ELR (cell line): ENCODE measurements at places on chromosomes 5 and 9.

- no peak for DNase-seq
Observed at GRCh38 chr9:96027251-96028131, 152.0 kb downstream of the ERCC6L2 start.

- no peak for DNase-seq
Observed at GRCh38 chr5:91114658-91115057, 268.5 kb downstream of the ARRDC3 start.

DNA sequence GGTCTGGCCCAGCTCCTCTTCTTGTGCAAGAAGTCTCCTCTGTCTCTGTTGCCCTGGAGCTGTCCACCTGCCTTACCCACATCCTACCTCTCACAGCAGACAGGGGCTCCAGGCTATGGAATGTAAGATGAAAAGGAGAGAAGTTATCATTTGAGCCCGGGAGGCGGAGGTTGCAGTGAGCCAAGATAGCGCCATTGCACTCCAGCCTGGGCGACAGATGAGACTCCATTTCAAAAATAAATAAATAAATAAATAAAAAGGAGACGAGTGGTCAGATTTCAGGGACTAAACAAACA, 37.5 kb upstream of the DENND4C start:
- no peak for DNase-seq

GRCh38 chr9:93613791-93614190, 37.4 kb downstream of the PHF2 start:
- DNase-seq, result no peak

DNA sequence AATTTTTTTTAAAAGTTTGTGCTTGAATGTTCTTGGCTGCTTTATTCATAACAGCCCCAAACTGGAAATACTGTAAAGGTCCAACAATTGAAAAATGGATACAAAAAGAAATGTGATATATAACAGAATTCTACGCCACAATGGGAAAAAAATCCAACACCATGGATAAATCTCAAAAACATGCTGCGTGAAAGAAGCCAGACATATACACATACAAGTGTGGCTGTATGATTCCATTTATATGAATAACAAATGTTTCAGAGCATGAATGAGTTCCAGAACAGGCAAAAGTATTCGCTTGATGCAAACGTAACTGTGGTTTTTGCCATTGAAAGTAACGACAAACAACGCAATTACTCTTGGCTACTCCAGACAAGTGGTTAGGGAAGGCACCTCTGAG, 7.2 kb upstream of the SFXN1 start:
- DNase-seq, result no peak

GRCh38 chr9:114404531-114404930, 16.7 kb upstream of the AKNA start:
- no peak for DNase-seq

GRCh38 chr9:135587658-135588057, 26.1 kb downstream of the PAEP start:
- no peak for DNase-seq

- DNase-seq, result no peak
Observed at GRCh38 chr9:86469476-86470250, 115.5 kb upstream of the TUT7 start.

- no peak for DNase-seq
Observed at GRCh38 chr5:35365758-35366157, 135.5 kb upstream of the PRLR start.

- DNase-seq, result peak; percentile 60
Observed at GRCh38 chr9:113556877-113557593, 93.5 kb downstream of the RGS3 start.

- no peak for DNase-seq
Observed at GRCh38 chr5:113128082-113128481, 151.5 kb downstream of the DCP2 start.

DNA sequence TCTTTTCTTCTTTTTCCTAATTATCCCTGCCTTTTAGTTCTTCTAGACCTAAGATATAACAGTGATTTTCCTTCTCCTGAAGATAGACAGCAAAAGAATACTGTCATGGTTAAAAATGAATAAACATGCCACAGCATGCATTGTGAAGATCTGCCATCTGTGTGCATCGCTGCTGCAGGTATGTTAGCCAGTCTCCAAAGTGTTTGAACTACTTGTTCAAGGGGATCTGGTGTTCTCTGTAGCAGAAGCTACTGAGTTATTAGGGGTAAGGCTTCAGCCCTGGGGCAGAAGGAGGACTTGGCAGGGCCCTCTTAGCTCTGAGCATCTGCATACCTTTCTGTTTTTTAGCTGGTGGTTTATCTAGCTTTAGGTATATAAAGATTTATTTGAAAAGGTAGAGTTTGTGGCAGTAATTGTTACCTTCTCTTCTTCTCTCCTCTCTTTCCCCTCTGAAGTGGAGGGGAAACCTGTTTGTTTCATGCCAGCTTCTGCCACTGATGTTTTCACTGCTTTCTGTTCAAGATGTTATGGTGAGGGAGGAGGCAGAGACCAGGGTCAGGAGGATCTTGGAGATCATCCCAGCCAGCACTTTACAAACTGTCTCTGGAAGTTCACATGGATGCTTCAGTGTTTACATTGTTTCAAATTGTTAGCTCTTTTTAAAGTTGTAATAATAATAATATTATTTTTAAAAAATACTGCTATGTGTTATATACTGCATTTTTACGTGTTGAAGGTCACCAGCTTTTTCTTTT, 25.2 kb downstream of the GALNT10 start:
- DNase-seq, result no peak

DNA sequence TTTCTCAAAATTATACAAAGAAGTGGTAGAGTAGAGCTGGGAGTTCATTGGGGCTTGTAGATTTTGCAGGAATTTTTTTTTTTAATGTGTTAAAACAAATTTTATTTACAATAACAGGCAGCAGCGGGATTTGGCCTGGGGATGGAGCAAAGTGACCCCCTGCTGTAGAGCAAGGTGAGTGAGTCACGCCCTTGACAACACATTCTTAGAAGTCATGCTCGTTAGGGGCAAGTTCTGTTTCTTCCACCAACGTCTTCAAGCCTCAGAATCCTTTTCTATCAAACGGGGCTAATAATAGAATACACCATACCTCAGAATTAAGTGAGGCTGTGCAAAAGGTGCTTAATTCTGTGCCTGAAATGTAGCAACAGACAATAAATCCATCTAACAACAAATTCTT, 1.1 kb upstream of the ANKDD1B start:
- DNase-seq, result peak; percentile 37

DNA sequence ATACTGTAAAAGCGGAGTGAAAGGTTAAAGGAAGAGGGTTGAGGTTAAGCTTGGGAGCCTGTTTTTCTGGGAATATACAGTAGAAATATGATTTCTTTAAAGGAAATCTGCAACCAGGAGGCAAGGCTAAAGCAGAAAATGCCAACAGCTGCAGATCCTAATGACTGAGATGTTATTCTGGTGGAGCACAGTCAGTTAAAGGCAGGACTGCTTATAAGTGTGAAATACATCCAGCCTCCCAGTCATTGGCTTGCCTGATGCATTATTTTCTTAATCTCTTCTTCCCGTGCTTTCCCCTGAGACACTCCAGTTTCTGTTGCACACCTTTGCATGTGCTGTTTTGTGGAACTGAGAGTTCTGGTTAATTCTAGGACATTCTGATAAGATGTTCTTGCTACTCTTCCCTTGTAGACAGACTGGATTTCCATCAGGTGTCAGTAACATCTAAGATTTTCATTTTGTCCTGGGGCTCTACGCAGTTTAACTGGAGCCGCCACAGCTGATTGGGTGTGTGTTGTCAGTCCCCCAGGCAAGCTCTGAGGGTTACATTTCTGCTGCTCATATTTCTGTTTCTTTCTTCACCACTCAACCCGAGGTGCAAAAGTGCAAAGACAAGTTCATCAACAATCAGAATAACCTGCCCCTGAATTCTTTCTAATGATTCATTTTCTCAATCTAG, 44.4 kb downstream of the CAST start:
- no peak for DNase-seq

DNA sequence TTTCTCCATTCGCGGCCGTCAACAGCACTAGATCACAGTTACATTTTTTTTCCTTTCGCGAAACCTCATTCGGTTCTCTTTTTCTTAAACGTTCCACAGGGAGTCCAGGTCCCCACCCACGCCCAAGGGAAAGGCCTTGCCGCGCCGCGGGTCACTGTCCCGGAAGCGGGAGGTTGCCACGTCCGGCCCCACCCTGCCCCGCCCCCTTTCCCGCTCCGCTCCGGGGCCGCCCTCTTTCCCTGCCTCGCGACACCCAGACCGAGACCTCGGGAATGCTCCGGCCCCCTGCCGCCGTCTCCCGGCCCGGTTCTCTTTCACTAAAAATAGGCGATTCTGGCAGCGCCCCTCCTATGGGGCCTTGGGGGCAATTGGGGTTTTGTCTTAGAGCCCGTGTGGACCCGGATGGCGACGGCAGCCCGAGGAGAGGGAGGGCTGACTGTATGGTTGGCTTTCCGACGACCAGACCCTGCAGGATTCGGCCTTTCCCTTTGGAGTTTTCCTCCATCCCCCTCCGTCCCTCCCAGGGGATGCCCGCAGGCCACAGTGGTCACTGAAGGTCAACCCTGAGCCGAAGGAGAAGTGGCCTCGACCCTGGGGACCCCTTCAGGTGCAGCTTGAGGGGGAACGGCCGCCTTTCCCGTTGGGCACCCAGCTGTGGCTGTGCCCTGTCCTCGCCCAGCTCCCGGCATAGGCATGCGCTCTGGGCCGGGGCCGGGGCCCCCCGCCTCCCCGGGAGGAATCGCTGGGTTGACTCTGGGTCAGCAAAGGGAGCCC, 2.8 kb upstream of the RACK1 start:
- peak; percentile 92 for DNase-seq

DNA sequence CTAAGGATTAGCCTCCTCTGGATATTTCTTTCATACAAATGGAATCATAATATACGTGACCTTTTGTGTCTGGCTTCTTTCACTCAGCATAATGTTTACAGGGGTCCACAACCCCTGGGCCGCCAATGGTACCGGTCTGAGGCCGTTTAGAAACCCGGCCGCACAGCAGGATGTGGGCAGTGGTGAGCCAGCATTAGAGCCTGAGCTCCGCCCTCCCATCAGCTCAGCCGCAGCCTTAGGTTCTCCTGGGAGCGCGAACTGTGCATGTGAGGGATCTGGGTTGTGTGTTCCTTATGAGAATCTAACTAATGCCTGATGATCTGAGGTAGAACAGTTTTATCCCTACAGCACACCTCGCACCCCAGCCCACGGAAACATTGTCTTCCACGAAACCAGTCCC, 229.7 kb downstream of the ICE1 start:
- DNase-seq, result no peak

GRCh38 chr5:52767766-52768480, 19.8 kb upstream of the ITGA1 start:
- DNase-seq, result no peak

GRCh38 chr9:15264918-15265317, 42.1 kb downstream of the TTC39B start:
- no peak for DNase-seq

DNA sequence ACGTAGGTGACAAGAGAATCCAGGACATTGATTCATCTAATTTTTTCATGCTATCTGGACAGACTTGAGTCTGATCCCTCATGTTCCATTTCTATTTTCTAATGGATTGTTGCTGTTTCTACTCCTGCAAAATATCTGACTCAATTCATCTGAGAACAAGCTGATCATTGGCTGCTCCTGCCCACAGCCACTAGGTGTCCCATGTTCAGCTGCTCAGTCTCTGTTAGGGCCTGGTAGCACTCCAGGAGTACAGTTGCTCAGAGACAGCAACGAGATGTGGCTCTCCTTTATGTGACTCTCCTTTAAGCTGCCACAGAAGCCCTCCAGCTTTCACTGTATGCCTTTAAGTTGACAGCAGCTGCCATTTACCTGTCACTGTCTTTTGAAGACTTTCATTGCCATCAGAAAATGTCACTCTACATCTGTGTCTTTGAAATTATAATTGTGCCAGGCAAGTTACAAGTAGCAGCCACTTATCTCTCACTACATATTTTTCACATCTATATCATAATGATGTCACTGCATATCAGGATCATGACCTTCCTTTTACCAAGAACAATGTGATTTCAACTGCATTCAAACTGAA, 1944.2 kb upstream of the NUDT12 start:
- peak; percentile 32 for DNase-seq

DNA sequence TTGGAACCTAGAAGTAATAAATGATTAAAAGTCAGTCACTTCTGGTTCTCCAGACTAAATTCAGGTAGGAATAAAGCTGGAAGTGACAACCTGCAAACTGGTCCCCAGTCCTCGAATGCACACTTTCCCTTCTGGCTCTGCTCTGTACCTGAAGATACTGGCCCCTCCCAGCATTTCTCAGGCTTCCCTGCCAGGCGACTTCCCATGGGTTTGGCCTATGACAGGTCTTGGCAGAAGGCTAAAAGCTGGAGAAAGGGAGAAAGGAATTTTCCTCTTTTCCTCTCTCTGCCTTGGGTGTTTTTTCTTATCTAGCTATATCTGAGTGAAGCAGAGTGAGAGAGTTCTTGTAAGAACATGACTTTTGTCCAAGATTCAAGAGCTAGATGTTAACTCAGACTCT, 1005.7 kb downstream of the DTWD2 start:
- DNase-seq, result no peak

DNA sequence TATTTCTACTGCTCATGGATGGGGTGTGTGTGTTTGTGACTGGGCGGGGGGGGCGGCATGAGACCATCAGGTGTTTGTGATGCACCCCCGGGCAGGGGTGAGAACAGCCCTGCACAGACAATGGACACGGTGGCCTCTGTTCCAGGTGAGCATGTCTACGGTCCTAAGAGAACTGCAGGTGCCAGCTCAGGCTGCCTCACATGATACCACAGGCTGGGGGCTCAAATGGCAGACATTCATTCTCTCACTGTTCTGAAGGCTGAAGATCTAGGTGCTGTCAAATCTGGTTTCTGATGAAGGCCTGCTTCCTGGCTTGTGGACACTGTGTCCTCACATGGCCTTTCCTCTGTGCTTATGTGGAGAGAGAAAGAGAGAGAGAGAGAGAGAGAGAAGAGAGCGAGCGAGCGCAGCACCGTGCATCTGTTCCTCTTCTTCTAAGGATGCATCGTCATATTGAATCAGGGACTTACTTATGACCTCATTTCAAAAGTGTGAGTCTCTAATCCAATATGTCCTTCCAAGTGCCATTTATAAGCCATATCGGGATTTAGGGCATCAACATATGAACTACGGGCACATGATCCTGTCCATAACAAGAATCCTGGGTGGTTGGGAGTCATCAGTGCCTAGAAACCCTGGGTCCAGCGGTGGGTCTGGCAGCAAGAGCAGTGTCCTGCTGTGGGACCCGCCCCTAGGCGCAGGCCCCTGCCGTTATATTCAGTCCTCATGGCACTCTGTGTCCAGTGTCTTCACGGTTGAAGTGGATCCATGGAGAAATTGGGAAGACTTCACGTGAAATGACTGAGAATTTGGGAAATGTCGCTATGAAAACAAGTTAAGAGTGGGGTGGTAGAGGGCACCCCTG, 42.5 kb downstream of the NXNL2 start:
- DNase-seq, result no peak

DNA sequence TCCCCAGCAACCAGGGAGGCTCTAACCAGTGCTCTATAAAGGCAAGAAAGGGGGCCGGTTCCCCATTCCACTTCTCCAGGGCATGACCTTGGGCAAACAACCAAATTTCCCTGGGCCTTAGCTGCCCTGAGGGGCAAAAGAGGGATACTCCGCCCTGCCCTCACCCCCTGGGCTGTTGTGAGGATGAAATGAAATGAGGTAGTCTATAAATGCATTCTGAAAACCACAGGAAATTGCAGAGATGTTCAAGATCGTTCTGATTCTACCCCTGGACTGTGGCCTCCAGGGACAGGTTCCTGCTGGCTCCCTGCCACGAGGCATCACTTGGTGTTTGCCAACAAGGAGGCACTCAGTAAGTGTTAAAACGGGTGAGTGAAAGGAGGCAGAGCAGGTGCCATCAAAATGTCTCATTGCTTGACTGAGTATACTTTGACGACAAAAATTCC, 5.7 kb downstream of the RAPGEF1 start:
- DNase-seq, result peak; percentile 37

- peak; percentile 44 for DNase-seq
Observed at GRCh38 chr5:141100243-141100805, at the start of gene PCDHB3. TSS of gene PCDHB3 (plus strand) at chr5:141100473. CDS start at chr5:141100650, 177 bp downstream.

GRCh38 chr5:4220016-4220415, 624.4 kb downstream of the IRX1 start:
- DNase-seq, result no peak
